Panc1 (cell line): ENCODE measurements at places on chromosomes 1 and 21. TPM values are rescaled to one million over a fixed set of nuclear protein-coding genes. Genes with fewer than 3 reads are reported as not detected.
A peak's percentile ranks its signal among the peaks of the same experiment; 100 is the strongest.

Gene AKNAD1
- total RNA-seq: 0.26 TPM

Gene ILF2
- total RNA-seq: 221 TPM

Gene SYT14
- not detected for total RNA-seq

Gene PADI3
- 3.4 TPM for total RNA-seq

Gene TCP10L
- total RNA-seq: 0.57 TPM

DNA sequence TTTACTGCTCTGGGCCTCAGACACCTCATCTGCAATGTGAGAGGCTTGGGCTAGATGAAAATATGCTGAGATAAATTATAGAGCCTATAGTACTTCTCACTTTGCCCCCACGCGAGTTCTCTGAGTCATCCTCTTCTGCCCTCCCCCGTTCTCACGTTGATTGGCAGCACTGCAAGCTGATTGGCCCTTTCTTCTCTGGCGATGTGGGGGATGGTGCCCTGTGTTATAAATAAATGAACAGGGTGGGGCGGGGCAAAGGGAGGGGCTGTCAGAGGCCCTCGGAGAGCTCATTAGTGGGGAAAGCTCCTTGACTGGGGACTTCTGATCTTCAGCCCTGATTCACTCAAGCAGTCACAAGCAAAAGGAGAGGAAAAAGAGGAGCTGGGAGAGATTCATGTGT is 64.3 kb upstream of the ZC3H12A start:
- no peaks in the 10 kb centered on the region for H3K4me1 ChIP-seq
- DNase-seq: no peak
- H3K4me3 ChIP-seq: no peak overlapping the region
- H3K27me3 ChIP-seq: 0 out of 2 replicates have a peak, but pooled peaks cover 4% of the 10 kb centered on the region
- H3K36me3 ChIP-seq: no peaks in the 10 kb centered on the region

GRCh38 chr1:205561501-205562203 is 57.2 kb downstream of the CDK18 start:
- no peak overlapping the region for H3K4me3 ChIP-seq
- peaks cover 11% of the 10 kb centered on the region; the same call in 1 of the 2 replicates for H3K27me3 ChIP-seq
- no peak overlapping the region for H3K27ac ChIP-seq
- no peak for DNase-seq
- no peaks in the 10 kb centered on the region for H3K4me1 ChIP-seq

DNA sequence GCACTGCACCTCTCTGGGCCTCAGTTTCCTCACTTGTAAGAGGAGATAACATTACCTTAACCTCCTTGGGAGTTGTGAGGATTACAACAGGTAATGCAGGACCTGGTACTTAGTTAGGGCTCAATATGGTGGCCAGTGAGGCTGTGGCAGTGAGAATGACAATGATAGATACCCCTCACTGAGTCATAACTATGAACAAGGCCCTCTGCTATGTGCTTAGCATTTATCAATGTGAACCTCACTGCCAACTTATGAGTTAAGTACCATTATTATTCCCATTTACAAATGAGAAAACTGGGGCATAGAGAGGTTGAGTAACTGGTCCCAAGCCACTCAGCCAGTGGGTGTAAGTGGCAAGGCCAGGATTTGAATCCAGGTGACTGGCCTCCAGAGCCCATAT is 64.4 kb downstream of the HMGB4 start:
- H3K27me3 ChIP-seq: no peaks in the 10 kb centered on the region; the same call in 1 of the 2 replicates
- H3K4me1 ChIP-seq: no peaks in the 10 kb centered on the region
- H3K27ac ChIP-seq: no peak overlapping the region
- H3K4me3 ChIP-seq: no peak overlapping the region
- no peaks in the 10 kb centered on the region for H3K36me3 ChIP-seq
- no peak for DNase-seq

DNA sequence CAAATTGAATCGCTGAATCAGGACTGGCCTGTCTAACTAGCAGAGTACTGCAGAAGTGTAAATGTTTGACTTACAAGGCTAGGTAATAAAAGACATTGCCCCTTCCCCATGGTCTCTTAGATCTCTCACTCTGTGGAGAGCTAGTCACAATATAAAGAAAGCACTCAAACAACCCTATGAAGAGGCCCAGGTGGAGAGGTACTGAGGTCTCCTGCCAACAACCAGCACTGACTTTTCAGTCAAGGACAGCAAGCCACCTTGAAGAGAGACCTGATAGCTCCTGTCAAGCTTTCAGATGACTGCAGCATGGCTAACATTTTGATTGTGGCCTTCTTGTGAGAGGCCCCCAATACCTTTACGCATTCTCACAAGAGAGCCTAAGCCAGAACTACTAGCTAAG is 18.5 kb downstream of the HFM1 start:
- no peaks in the 10 kb centered on the region for H3K36me3 ChIP-seq
- no peaks in the 10 kb centered on the region for H3K27me3 ChIP-seq
- no peak for DNase-seq
- H3K4me1 ChIP-seq: no peaks in the 10 kb centered on the region

DNA sequence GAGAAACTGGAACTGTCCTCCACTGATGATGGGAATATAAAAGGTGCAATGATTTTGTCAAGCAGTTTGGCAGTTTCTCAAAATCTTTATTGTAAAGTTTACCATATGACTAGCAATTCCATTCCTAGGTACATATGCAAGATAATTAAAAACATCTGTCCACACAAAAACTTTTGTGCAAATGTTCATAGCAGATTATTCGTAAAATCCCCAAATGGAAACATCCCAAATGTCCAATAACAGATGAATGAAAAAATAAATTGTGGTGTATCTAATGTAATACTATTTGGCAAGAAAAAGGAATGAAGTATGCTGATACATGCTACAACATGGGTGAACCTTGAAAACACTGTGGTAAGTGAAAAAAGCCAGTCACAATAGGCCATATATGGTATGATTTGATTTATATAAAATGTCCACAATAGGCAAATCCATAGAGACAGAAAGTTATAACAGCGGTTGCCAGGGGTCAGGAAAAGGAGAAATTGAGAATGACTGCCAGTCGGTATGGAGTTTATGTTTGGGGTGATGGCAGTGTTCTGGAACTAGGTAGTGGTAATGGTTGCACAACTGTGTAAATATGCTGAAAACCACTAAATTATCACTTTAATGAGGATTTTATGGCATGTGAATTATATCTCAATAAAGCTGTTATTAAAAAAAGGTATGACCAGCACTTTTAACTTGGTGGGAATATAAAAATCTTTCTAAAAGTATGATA is 81.7 kb upstream of the BEND5 start:
- DNase-seq: no peak
- H3K27me3 ChIP-seq: no peaks in the 10 kb centered on the region
- no peaks in the 10 kb centered on the region for H3K36me3 ChIP-seq
- H3K27ac ChIP-seq: no peak overlapping the region
- H3K4me1 ChIP-seq: no peaks in the 10 kb centered on the region

DNA sequence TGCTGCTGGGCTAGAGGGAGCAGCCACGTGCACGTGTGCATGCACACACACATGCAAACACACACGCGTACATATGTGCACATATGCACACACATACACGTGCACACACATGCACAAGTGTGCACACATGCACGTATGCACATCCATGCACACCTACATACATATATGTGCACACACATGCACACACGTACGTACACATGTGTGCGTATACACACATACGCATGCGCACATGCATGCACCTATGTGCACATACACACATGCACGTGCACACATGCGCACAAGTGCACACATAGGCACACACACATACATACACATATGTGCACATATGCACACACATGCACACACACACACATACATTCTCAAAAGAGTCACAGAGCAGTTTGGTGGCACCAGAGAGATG is 85.9 kb upstream of the SLC25A33 start:
- H3K4me3 ChIP-seq: no peak overlapping the region
- no peak for DNase-seq
- H3K4me1 ChIP-seq: peaks cover 24% of the 10 kb centered on the region
- H3K27ac ChIP-seq: peak overlapping the region; percentile 76; the same call in 1 of the 2 replicates
- no peaks in the 10 kb centered on the region for H3K36me3 ChIP-seq

DNA sequence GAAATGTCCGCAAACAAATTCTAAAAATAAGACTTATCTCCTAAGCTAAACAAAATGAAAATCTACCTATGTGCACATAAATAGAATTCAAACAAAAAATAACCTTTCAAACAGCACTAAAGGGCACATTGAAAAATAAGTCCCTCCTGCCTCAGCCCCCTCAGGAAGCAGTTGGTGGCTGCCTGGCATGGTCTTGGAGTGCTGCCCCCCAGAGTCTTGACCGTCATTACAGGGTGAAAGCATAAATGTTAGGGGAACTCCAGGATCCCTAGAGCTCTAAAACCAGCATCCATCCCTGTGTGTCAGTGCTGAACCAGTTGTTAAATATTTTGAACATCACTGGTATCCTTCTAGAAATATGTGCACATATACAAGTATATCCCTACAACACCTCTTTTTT is 6.5 kb upstream of the NPL start:
- H3K4me3 ChIP-seq: no peak overlapping the region
- H3K27ac ChIP-seq: no peak overlapping the region
- DNase-seq: no peak

DNA sequence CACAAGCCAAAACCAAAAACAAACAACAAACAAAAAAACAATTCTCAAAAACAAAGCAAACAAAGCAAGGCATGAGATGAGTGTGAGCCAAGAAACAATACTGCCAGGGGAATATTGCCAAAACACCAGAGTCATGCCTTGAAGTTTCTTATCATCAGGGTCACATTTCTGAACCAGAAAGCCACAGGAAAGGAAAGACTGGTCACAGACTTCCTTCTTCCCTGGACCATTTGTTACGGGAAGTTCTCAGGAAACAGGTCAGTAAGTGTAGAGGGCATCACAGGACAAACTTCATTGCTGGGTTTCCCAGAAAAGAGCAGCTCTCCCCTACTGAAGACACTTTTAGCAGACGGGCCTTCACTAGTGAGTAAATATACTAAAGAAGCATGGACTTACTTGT is 191.2 kb downstream of the GABPA start:
- peaks cover 8% of the 10 kb centered on the region for H3K4me1 ChIP-seq
- no peak overlapping the region for H3K4me3 ChIP-seq
- H3K27ac ChIP-seq: no peak overlapping the region
- H3K36me3 ChIP-seq: no peaks in the 10 kb centered on the region
- peak; percentile 20 for DNase-seq

DNA sequence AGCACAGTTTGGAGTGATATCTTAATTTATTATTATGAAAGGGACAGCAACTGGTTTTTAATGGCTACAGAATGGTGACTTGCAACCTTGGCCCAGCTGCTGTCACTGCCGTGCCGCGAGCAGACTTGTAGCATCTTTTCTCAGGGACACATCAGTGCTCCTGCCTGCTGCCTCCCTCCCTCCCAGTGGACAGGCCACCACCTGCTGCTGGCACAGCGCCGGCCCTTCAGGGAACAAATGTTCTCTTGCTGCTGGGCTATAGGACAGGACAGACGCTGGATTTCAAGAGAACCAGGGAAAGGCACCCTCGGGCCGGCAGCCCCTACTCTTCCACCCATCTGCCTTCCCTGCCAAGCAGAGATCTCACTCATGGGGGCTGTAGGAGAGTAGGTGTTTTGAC is 413.8 kb upstream of the NFIA start:
- no peaks in the 10 kb centered on the region for H3K4me1 ChIP-seq
- DNase-seq: no peak
- H3K27me3 ChIP-seq: no peaks in the 10 kb centered on the region
- H3K27ac ChIP-seq: no peak overlapping the region
- no peak overlapping the region for H3K4me3 ChIP-seq

DNA sequence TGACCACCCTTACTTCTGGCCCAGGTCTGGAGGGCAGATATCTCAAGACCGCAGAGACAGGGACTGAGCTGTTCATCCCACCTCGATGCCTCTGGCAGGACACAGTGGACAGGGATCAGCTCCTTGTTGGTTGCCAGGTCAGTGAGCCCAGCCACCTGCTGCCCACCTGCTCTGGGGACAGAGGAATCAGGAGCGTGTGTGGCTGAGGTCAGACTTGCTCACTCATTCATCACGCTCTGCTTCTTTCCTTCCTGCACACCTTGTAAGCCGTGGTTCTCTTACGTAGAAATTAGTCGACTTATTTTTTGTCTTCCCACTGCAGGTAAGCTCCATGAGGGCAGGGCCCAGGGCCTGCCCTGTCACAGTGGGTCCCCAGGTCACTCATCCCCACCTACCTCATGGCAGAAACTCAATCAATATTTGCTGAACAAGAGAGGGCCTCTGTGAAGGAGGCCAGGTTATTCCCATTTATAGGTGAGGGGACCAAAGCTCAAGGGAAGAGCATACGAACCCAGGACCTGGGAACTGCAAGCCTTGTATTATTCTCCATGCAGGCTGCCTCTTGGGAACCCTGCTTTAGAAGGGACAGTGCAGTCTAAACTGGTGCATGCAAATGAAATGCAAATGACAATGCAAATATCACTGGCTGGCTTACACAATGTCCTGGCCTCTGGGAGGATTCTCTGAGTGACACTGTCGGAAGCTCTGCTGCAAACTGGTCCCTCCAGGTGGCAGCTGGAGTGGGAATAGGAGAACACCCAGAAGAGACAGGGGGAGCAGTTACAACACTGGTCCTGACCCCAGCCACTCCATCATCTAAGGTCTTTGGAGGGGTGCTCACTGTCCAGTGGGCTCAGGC is 58.4 kb upstream of the PAX7 start:
- H3K4me1 ChIP-seq: no peaks in the 10 kb centered on the region
- H3K4me3 ChIP-seq: no peak overlapping the region
- DNase-seq: no peak

GRCh38 chr1:176517484-176517883 is 54.5 kb downstream of the PAPPA2 start:
- H3K36me3 ChIP-seq: no peaks in the 10 kb centered on the region
- no peak overlapping the region for H3K4me3 ChIP-seq
- peak; percentile 63 for DNase-seq
- H3K27me3 ChIP-seq: no peaks in the 10 kb centered on the region
- H3K27ac ChIP-seq: no peak overlapping the region

DNA sequence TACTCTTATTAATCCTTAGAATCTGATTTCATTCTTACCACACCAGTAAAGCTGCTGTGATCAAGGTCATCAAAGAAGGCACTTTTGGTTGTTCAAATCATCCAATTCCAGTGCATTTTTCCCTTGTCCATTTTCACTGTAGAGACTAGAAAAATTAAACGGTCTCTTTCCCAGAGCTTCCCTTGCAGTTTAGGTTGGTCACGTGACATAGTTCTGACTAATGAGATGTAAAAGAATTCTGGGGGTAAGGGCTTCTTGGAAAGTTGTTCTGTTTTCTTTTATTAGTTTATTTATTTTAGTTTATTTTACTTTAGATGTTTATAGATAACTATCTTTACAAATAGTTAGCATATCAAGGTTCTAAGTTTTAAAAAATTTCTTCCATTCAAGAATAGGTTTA is 34.3 kb upstream of the SYCP1 start:
- H3K27me3 ChIP-seq: no peaks in the 10 kb centered on the region
- no peak for DNase-seq
- no peak overlapping the region for H3K4me3 ChIP-seq
- no peaks in the 10 kb centered on the region for H3K36me3 ChIP-seq
- no peak overlapping the region for H3K27ac ChIP-seq
- H3K4me1 ChIP-seq: no peaks in the 10 kb centered on the region

- no peak overlapping the region for H3K4me3 ChIP-seq
- no peaks in the 10 kb centered on the region for H3K27me3 ChIP-seq
- DNase-seq: no peak
- peaks cover 23% of the 10 kb centered on the region for H3K4me1 ChIP-seq
- no peaks in the 10 kb centered on the region for H3K36me3 ChIP-seq
Measured at GRCh38 chr1:20728371-20729154, 3.9 kb downstream of the SH2D5 start.
